ENCODE measurements at places on chromosomes 5 and 9. TPM values are rescaled to one million over a fixed set of nuclear protein-coding genes. Genes with fewer than 3 reads are reported as not detected.

DNA sequence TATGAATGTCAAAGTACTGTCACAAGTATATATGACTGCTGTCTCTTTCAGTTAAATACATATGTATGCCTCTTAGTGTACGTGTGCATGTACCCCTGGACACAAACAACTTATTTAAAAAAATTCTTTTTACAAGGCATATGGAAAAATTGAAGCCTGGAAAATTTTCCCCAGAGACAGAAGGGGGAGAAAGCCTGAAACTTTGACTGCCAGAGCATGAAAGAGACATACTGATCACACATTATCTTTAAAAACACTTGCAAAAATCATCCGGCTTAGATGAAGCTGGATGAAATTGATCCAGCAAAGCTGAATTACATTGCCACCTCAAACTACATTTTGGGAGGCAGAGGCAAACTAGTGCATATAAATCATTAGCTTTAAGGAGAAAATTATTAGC lies 88.0 kb upstream of the NFIB start:
- H3K27me3 ChIP-seq: no peaks in the 10 kb centered on the region
- H3K4me3 ChIP-seq: no peak overlapping the region
- H3K4me1 ChIP-seq: peaks cover 13% of the 10 kb centered on the region
- no peaks in the 10 kb centered on the region for H3K36me3 ChIP-seq

GRCh38 chr9:89635816-89636215 lies 31.0 kb downstream of the GADD45G start:
- no peaks in the 10 kb centered on the region for H3K36me3 ChIP-seq
- no peak overlapping the region for H3K27ac ChIP-seq
- no peak overlapping the region for H3K4me3 ChIP-seq
- H3K27me3 ChIP-seq: no peaks in the 10 kb centered on the region

DNA sequence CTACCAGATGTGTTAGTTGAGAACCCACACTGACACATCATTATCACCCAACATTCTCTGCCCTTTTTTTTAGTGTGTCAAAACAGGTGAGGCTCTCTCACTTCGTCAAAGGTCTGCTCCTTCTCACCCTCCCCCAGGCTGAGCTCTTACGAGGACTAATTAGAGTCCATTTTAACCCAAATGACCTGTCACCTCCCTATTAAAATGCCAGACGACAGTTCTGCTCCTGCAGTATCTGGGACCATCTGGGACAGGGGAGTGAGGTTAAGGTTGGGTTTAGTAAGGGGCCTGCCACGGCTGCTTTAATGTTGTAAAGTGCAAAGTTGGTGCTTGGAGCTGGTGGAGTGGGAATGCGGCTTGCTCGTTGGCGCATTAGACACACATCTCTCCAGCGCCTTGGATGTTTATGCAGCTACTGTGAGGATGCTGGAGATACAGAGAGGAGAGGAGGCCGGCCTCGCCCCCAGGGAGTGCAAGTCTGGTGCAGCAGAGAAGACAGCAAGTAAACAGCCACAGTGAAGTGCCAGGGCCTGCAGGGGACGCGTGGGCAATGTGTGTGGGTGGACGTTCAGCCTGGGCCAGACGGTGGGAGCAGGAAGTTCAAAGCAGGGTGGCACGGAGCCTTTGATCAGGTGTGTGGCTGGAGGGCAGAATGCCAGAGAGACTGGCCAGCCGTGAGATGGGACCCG lies 96.2 kb downstream of the C9orf50 start:
- H3K36me3 ChIP-seq: no peaks in the 10 kb centered on the region
- H3K27me3 ChIP-seq: no peaks in the 10 kb centered on the region
- no peak for DNase-seq
- no peak overlapping the region for H3K27ac ChIP-seq

GRCh38 chr9:72396247-72397091 lies 31.5 kb upstream of the ZFAND5 start:
- peaks cover 14% of the 10 kb centered on the region for H3K4me1 ChIP-seq
- no peak for DNase-seq
- no peak overlapping the region for H3K4me3 ChIP-seq
- H3K27ac ChIP-seq: no peak overlapping the region
- no peaks in the 10 kb centered on the region for H3K36me3 ChIP-seq

DNA sequence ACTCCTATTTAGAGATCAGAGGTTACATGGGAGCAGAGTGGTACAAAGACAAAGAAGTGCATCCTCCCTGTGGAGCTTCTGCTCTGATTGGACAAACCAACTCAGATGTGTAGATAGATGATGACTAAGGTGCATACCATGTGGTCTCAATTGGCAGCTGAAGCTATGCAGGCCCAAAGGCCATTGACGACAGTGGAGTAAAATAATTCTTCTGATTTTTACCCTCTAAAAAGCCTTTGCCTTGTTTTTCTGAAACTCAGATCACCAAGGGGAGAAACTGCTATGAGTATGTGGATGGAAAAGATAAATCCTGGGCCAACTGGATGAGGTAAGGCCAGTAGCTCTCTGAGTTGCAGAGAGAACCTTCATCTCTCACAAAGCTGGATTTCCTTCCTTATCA lies 15.6 kb downstream of the PRDM9 start:
- H3K27me3 ChIP-seq: no peaks in the 10 kb centered on the region
- H3K27ac ChIP-seq: no peak overlapping the region
- DNase-seq: no peak
- no peaks in the 10 kb centered on the region for H3K36me3 ChIP-seq

DNA sequence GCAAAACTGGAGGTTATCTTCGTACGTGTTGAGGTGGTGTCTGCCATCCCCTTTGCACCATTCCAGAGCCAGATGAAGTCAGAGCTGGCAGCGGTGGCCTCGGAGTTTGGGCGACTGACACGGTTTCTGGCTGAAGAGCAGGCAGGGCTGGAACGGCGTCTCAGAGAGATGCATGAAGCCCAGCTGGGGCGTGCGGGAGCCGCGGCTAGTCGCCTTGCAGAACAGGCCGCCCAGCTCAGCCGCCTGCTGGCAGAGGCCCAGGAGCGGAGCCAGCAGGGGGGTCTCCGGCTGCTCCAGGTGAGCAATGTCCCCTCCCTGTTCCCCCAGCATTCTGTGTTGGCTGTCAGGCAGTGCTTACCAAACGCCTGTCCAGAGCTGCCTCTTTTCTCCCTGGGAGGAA lies 9.5 kb downstream of the TRIM41 start:
- no peak for DNase-seq
- no peaks in the 10 kb centered on the region for H3K4me1 ChIP-seq
- H3K4me3 ChIP-seq: no peak overlapping the region
- peaks cover 26% of the 10 kb centered on the region for H3K36me3 ChIP-seq
- H3K27me3 ChIP-seq: no peaks in the 10 kb centered on the region

DNA sequence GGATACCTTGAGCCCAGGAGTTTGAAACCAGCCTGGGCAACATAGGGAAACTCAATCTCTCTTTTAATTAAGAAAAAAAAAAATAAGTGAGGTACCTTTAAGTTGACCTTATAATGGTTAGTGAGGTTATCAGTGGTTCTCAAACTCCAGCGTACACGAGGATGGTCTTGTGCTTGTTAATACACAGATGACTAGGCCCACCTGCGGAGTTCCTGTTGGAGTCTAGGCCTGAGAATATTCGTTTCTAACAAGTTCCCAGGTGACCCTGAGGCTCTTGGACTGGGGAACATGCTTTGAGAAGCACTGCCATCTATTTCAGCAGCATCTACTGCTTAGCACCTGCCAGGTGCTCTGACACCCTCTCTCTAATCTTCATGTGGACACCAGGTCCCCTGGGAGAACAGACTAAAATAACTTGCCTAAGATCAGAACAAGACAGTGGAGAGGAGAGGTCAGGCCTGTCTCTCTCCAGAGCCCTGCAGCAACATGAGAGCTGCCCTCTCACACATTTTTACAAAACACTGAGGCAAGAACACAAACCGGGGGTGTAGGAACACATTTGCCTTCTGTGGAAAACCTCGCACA lies 24.6 kb downstream of the TLE1 start:
- peaks cover 88% of the 10 kb centered on the region for H3K4me1 ChIP-seq
- H3K27me3 ChIP-seq: no peaks in the 10 kb centered on the region
- H3K36me3 ChIP-seq: peaks cover 5% of the 10 kb centered on the region
- H3K4me3 ChIP-seq: peak overlapping the region; percentile 43
- H3K27ac ChIP-seq: peak overlapping the region; percentile 94
- DNase-seq: no peak

GRCh38 chr9:110583237-110583636 lies 3.7 kb upstream of the SVEP1 start:
- H3K4me3 ChIP-seq: no peak overlapping the region
- no peak for DNase-seq
- peaks cover 40% of the 10 kb centered on the region for H3K27me3 ChIP-seq
- H3K27ac ChIP-seq: no peak overlapping the region

GRCh38 chr5:150400316-150401075 lies 12.2 kb downstream of the CD74 start:
- DNase-seq: no peak
- no peaks in the 10 kb centered on the region for H3K4me1 ChIP-seq
- H3K4me3 ChIP-seq: no peak overlapping the region
- no peaks in the 10 kb centered on the region for H3K27me3 ChIP-seq
- no peak overlapping the region for H3K27ac ChIP-seq

DNA sequence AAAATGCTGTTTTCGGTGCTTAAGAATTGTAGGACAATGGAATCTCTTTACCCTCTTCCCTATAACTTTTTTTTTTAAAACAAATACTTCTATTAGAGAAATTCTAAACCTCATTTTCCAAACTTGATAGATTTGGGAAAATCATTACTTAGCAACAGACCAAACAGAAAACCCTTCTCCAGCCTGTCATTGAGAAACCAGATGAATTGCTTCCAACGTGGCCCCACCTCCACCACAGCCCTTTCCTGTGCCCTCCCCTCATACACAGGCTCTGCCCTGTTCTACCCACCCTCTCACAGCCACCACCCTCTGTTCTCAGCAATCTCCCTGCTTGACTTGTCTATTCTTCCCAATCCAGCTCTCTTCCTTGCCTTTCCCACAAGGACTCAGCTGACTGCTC lies 221.2 kb downstream of the DMRT2 start:
- H3K4me3 ChIP-seq: no peak overlapping the region
- DNase-seq: no peak
- no peaks in the 10 kb centered on the region for H3K4me1 ChIP-seq
- no peak overlapping the region for H3K27ac ChIP-seq

GRCh38 chr9:6055216-6055615 lies 39.8 kb upstream of the RANBP6 start:
- peaks cover 9% of the 10 kb centered on the region for H3K4me1 ChIP-seq
- no peak overlapping the region for H3K27ac ChIP-seq
- no peaks in the 10 kb centered on the region for H3K27me3 ChIP-seq
- H3K4me3 ChIP-seq: no peak overlapping the region
- DNase-seq: peak; percentile 95

The SLC27A4 gene
- total RNA-seq: 25.3 TPM

The SLU7 gene
- 33.2 TPM for total RNA-seq

The PDCD1LG2 gene
- total RNA-seq: not detected

Measured in GM23338 (cell line).